ENCODE measurements at places on chromosomes 12 and 14.

- DNase-seq = no peak
Observed at GRCh38 chr12:132629330-132629729, 10.8 kb downstream of the P2RX2 start.

- no peak for DNase-seq
Observed at GRCh38 chr12:122336015-122336946, 70.0 kb upstream of the VPS33A start.

GRCh38 chr14:22841769-22842168 is 5.4 kb downstream of the MMP14 start:
- DNase-seq = no peak

GRCh38 chr12:90368081-90368480 is 586.9 kb downstream of the CCER1 start:
- no peak for DNase-seq

GRCh38 chr12:501722-502447 is 42.1 kb downstream of the B4GALNT3 start:
- no peak for DNase-seq

Data from tibial nerve (tissue), 4 donors.